ENCODE measurements at places on chromosomes 3 and 15.

DNA sequence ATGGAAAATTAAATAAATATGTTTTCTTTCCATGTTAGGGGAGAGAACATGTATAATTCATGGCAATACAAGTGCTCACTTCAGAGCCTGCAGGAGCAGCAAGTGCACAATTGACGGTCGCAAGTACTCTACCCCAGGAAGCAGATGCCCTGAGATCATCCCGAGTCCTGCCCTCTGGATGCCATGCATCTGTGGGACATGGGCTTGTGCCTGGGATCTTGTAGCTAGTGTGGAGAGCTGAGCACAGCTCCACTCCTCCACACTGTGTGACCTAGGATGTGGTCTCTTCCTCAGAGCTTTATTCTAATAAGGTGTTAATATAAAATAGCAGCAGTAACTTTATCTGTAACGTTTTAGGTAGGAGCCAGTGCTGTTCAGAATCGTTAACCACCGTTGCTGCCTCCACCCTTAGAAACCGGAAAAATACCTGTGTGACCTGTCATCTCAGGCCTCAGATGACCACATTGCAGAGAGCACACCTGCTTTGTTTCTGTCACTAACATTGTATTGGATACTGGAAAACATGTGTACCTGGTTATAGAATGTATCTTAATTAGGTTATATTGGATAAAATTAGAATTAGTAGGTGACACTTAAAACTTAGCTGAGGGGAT is 105.0 kb upstream of the GOLGA6L6 start:
- DNase-seq: no peak

- peak; percentile 11 for DNase-seq
Measured at GRCh38 chr3:179451265-179452175, at the start of gene GNB4. GNB4 (minus strand) TSS chr3:179451470; CDS start chr3:179426200, 25,270 bp downstream.

DNA sequence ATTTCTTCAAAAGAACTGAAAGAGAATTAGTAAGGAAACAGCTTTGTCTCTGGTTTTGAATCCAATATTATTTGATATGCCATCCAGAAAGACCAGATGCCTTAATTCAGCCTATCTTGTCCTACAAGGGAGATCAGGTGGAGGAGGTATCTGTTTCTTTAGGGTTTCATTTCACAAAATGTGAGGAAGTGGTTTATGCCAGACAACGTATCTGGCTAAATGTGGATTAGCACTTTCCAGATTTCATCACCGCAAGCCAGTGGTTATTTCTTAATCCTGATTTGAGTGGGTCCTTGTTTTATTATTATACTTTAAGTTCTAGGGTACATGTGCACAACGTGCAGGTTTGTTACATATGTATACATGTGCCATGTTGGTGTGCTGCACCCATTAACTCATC is 271.1 kb downstream of the EBLN2 start:
- DNase-seq: no peak

GRCh38 chr15:58546066-58546591 is 114.3 kb downstream of the LIPC start:
- DNase-seq: no peak

DNA sequence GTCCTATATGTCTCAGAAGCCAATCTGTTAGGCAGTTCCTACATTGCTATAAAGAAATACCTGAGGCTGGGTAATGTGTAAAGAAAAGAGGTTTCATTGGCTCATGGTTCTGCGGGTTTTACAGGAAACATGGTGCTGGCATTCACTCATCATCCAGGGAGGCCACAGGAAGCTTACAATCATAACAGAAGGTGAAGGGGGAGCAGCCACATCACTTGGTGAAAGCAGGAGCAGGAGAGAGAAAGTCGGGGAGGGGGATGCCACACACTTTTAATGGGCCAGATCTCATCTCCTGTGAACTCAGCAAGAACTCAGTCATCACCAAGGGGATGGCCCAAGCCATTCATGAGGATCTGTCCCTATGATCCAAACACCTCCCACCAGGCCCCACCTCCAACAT is 9.1 kb downstream of the SLC49A4 start:
- no peak for DNase-seq

- peak; percentile 38 for DNase-seq
Measured at GRCh38 chr3:47961815-47962606, 54.2 kb downstream of the MAP4 start.

DNA sequence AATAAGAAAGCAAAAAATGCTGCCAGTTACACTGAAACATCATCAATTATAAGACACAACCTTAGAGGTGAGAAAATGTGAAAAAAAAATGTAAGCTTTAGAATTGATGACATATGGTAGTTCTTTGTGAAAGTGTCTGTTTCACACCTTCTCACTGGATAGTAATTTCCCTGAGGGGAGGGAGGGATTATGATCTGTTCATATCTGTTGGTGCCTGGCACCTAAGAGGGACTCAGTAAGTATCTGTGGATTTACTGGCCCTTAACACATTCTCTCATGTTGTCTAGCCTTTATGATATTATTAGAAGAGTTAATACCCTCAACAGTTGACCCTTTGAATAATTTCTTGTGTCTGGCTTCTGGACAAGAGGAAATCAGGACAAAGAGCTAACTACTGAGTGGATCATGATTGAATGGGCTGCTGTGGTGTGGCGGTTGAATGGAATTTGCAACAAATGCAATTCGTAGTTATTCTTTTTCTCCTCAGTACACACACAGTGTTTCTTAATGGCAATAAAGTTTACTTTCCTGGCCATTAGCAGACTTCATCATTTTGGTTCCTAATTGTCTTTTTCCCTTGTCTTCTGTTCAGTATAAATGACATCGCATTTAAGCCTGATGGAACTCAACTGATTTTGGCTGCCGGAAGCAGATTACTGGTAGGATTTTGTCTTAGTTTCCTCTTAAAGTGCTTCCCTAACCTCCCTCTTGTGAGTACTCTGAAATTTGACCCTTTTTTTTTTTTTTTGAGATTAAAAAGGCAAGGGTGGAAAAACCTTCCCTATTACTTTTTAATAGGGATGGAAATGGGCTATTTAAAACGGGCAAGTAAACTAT is 9.5 kb downstream of the IFT122 start:
- DNase-seq: no peak

DNA sequence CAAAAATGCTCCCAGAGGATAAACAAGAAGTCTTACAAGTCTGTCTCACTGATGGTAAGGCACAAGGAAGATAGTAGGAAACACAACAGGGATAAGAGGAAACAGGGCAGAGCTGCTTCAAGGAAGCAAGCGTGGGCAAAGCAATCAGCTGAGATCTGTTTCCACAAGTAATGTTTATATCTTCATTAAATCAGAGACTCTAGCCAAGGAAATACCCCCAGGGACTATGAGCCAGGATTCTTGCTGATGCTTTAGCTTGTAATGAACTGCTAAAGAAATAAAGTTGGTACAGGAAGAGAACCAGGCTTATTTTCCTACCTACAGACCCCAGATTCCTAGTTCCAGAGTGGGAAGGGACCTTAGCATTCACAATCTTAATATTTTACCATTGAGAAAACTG is 112.7 kb upstream of the C3orf80 start:
- no peak for DNase-seq

- no peak for DNase-seq
Measured at GRCh38 chr3:111252779-111253178, 181.2 kb downstream of the NECTIN3 start.

- DNase-seq: no peak
Measured at GRCh38 chr15:86623236-86623635, 543.6 kb downstream of the AGBL1 start.

GRCh38 chr3:59751606-59752005 is 701.8 kb upstream of the CFAP20DC start:
- DNase-seq: no peak

GRCh38 chr15:66897416-66897815 is 168.0 kb upstream of the SMAD3 start:
- DNase-seq: no peak

GRCh38 chr15:77480859-77481633 is 60.4 kb downstream of the HMG20A start:
- no peak for DNase-seq

- DNase-seq: peak; percentile 19
Measured at GRCh38 chr3:5197470-5198312, 10.2 kb downstream of the EDEM1 start.

GRCh38 chr3:153215497-153215896 is 53.5 kb downstream of the RAP2B start:
- DNase-seq: no peak

- no peak for DNase-seq
Measured at GRCh38 chr3:141382571-141382970, 14.3 kb downstream of the ZBTB38 start.

DNA sequence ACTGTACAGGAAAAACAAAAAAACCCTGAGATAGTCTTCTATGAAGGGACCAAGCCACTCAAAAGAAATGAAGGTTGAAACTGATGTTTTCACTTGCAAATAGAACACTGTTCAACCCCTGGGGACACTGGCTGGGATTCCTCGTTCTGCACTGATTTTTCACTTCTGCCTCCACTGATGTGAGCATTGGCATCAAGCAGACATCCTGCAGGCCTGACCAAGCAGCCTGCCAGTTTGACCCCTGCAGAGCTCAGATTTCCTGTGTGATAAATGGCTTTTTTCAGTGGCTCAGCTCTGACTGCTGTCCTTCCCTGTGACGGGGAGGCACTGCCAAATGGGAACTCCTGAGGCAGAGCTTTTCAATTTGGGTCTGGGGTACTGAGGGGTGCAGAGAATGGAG is 50.0 kb downstream of the RASGRP1 start:
- DNase-seq: no peak

- DNase-seq: no peak
Measured at GRCh38 chr3:126927401-126927750, 55.5 kb upstream of the PLXNA1 start.

GRCh38 chr3:192896208-192896607 is 21.4 kb downstream of the MB21D2 start:
- no peak for DNase-seq

GRCh38 chr3:136516656-136517055 is 235.5 kb downstream of the STAG1 start:
- no peak for DNase-seq

DNA sequence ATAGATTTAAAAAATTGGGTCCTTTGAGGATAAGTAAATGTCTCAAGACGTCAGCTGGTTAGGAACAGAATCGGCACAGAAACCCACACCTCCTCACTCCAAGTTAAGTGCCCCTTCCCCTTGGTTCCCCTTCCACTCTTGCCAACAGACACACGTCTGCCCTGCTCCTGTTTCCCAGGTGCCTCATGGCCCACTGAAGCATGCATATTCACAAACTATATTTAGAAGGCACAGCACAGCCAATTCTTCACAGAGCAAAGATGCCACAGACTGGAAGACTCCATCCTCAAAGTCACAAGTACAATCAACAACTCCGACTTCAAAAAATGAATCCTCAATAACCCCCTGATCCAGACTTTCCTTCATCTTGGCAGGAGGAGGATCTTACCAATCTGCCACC is 295.4 kb upstream of the NR2F2 start:
- DNase-seq: no peak

GRCh38 chr3:108024146-108024850 is 66.5 kb downstream of the CD47 start:
- no peak for DNase-seq

- DNase-seq: no peak
Measured at GRCh38 chr15:100559330-100559729, 30.6 kb upstream of the CERS3 start.

- no peak for DNase-seq
Measured at GRCh38 chr3:194623449-194624290, 9.5 kb downstream of the TMEM44 start.

GRCh38 chr15:72604794-72605193 is 49.7 kb upstream of the GOLGA6B start:
- no peak for DNase-seq

GRCh38 chr15:66739287-66739686 is 37.3 kb downstream of the SMAD6 start:
- no peak for DNase-seq

GRCh38 chr3:184663756-184664155 is 48.1 kb downstream of the MAGEF1 start:
- DNase-seq: no peak

- no peak for DNase-seq
Measured at GRCh38 chr3:16066975-16067374, 107.5 kb upstream of the GALNT15 start.

DNA sequence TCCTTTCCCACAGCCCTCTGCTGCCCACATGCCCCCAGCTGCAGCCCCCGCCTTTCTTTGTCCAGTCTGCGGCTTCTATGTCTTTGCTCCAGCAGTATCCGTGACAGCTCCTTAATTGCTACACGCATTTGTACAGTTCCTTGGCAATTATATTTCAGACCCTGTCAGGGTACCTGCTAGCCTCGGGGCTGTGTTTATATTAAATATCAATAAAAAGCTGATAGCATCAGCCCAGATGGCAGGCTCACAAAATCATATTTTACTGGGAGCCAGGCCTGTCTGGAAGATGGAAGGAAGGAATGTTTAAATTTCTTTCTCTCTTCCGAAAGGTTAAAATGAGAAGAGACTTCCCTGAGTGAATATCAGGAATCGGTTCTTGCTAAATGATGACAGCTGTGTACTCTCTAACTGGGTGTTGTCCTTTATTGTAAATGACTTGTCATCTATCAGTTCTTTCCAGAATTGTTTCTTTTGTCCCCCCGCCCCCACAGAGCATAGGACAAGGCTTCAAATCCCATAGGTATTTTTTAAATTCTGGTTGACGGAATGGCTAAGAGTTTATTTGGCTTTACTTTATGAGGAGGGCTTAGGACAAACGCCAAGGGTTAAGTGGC is 378.1 kb downstream of the LRTM1 start:
- no peak for DNase-seq

GRCh38 chr3:27688053-27688452 is 34.1 kb downstream of the EOMES start:
- DNase-seq: no peak

- DNase-seq: no peak
Measured at GRCh38 chr3:13064964-13065363, 8.3 kb downstream of the IQSEC1 start.

DNA sequence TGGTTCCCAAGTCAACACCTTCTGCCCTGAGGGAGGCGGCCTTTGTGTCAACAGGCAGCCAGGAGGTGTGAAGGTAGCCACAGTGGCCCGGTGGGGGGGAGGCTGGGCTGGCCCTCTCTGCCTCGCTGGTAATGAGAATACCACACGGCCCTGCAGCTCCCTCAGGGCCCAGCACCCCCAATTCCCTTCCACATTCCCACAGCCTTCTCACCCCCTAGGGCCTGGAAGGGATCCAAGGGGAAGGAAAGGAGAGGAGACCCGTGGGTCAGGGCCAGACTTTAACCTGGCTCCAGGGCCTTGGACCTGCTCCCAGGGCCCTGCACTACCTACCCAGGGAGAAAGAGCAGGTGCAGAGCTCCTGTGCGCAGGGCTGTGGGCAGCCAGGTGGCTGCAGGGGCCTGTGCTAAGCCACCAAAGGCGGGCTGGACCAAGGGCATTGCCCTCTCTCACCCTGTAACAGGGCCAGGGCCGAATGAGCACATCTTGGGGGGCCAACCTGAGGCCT is 8.7 kb upstream of the MESP2 start:
- no peak for DNase-seq
